ENCODE measurements at places on chromosomes 3 and 15.
A peak's percentile ranks its signal among the peaks of the same experiment; 100 is the strongest.

DNA sequence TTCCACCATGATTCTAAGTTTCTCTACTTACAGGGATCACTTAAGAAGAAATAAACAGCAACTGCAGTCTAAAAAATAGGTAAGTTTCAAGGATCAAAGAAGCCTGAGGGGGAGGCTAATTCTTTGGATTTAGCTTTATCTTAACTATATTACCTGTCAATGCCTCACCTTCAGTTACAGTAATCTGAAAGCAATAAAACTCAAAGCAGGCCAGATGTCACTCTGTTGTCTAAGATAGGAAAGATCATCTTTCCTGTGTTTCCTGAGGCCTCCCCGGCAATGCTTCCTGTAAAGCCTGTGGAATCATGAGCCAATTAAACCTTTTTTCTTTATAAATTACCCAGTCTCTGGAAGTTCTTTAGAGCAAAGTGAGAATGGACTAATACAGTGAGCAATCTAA is 60.2 kb downstream of the NPTN start:
- no peak for DNase-seq

GRCh38 chr3:52697632-52697965 is 8.0 kb downstream of the GLT8D1 start:
- no peak for DNase-seq

DNA sequence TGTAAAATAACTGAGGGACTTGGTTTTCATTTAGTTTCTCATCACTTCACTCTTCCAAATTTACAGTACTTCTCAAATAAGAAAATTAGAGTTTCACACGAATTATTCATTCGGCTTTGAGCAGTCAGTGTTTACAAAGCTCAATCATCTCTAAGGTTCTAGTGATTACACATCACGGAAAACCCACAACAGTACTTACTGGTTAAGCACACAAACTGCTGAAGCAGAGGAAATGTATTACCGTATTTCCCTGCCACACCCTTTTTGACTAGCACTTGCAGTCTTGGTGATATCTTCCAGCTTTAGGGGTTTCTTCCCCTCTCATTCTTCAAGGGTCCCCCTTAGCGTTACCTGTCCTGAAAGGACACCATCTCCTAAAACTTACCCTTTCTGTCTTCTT is 164.8 kb upstream of the CDIN1 start:
- no peak for DNase-seq

GRCh38 chr3:53938645-53939044 is 47.0 kb upstream of the SELENOK start:
- DNase-seq, result no peak

DNA sequence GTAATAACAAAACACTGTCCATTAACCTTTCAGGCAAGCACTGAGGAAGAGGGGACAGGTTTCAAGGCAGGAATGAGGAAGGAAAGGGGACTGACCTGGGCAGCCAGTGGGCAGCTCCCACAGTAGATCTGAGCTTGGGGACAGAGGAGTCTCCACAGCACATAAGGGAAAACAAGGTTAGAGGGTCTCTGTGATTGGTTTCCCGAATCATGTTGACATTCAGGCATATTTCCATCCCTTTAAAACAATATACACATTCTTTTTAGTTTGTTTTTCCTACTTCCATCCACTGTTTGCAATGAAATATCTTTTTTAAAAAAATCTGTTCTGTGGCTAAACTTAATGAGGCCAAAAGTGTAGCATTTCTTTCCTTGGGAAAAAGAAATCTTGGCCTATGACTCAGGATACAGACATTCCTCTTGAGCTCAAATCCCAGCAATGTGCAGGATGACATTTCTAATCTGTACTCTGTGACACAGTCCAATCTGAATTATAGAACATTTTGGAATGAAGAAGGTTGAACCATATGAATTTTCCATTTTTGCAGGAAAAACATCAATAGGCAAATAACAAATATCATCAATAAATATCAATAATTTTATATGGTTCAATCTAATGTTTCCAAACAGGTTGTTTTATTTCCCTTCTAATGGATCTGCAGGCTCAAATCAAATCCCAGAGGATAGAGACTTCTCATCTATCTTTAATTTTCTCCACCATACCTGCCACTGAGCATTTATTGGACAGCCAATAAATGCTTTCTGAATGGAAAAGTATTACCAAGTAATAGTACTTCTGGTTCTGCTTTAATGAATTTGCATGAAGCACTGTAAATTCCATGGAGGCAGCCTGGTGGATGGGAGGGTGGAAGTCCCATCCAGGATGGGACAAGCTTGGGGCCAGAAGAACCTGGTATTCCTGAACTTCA is 54.1 kb downstream of the ITGB5 start:
- DNase-seq, result no peak

DNA sequence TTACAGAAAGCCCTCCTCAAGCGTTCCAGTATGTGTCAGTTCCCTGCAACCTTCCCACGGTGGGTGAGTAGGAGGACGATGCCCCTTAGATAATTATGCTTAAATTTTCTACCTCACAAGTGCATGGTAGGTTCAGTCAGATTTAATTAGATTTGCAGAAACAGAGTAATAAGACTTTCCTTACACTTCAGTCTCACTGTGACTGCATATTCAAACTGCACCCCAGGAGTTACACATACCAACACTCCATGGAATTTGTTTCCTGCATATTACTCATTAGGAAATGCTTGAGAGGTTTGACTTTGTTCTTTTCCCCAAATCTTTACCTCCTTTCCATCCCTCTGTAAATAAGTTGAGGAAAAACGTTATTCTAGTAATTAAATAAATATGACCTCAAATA is 108.8 kb downstream of the ARRDC4 start:
- no peak for DNase-seq

- no peak for DNase-seq
Observed at GRCh38 chr15:63013052-63013808, 29.3 kb upstream of the TPM1 start.

DNA sequence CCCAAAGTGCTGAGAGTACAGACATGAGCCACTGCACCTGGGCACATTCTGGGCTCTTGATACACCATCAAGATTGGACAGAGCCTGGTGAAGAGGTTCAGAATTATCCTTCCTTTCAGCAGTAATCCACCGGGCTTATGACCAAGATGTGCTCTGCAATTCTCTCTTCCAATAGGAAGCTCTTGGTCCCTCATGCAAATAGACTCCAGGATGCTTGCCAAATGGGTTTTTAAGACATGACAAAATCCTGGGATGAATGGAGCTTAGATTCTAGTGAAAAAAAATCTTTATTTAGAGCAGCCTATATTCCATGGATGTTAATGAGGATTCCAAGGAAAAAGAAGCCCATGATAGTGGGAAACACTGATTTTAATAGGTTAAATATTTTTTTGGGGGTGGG is 119.1 kb downstream of the SV2B start:
- DNase-seq, result no peak

- no peak for DNase-seq
Observed at GRCh38 chr3:171895900-171896299, 52.8 kb downstream of the TMEM212 start.

DNA sequence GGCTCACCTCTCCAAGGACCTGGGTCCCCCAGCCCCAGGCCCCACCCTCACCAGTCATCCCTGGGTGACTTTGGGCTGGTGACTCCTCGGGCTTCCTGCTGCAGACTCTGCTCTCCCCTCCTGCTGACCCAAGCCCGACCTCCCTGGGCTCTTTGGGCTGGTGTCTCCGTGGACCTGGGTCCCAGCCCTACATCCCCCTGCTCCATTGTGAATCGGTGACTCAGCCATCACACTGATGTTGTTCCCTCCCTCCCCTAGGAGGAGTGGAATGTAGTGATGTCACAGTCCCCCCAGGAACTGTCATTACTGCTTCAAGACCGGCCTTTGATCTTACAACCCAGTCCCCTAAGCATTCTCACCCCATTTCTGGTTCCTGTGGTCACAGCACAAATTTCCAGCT is 83.7 kb downstream of the ADAMTS7 start:
- DNase-seq, result no peak

- DNase-seq, result no peak
Observed at GRCh38 chr3:189606774-189607173, 24.4 kb upstream of the TP63 start.

DNA sequence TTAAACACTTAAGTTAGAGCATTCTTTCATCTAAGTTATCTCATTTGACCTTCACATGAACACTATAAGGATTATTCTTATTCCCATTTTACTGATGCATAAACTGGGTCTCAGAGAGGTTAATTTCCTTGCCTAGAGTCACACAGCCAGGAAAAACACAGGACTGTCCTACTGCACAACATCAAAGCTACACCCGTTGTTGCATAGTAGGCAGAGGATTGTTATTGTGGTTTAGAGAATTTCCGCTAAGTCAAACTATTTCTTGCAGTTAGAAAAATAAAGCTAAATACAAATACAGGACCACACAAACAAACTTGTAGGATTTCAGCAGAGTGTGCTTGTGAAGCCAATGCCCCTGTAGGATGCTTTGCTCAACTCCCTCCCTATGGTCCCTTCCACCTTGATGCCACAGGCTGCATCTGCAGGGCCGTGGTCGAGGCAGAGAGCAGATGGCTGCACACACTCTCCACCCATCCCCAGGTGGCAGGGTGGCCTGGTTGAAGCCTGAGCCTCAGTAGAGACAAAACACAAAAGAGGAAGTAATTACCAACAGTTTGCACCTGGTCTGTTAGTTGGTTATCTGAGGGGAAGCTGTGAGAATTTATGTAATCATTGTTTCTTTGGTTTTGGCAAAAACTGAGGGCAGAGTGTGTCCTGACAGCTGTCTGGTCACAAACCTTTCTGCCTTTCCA is 41.1 kb upstream of the SKOR1 start:
- DNase-seq, result peak; percentile 96

DNA sequence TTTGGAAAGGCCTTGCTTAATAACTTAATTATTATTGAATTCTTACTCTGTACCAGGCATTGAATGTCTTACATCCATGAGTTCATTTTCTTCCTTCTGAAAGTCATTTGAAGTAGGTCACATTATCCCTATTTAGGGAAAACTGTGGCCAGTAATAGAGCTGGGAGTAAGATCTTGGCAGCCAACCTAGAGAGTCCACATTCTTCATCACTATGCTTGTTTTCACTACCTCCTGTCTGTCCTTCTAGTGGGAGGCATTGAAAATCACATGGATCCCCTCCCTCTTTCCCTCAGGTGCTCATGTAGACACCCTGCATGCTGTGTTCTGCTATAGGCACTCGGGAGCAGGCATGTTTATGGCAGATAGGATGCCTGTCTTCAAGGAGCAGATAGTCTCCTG is 154.9 kb downstream of the EBLN2 start:
- no peak for DNase-seq

DNA sequence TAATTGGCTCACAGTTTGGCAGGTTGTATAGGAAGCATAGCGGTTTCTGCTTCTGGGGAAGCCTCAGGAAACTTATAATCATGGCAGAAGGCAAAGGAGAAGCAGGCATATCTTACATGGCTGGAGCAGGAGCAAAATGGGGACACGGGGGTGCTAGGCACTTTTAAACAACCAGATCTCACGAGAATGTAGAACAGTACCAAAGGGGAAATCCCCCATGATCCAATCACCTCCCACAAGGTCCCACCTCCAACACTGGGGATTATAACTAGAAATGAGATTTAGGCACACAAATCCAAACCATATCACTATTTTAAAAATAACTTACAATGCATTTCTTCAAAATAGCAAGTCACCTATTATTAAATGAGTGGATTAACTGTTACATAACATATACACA is 47.1 kb upstream of the ANKRD28 start:
- DNase-seq, result no peak

- DNase-seq, result no peak
Observed at GRCh38 chr15:57797568-57798267, 91.2 kb downstream of the POLR2M start.

DNA sequence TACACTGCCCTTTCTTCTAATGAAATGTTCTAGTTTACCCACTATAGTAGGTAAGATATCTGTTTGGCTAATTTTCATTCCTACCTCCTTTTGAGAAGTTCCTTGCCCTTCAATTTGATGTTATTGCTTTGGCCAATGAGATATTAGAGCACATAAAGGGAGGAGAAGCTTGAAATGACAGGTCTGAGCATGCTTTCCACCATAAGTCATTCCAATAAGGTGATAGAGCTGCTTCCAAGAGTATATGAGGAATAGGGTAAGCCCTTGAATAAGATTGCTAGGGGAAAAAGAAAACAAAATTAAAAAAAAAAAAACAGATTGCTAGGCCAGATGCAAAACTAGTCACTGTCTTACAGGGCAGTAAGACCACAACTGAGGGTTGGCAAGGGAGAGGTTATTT is 78.9 kb upstream of the TRIM42 start:
- DNase-seq, result no peak

- no peak for DNase-seq
Observed at GRCh38 chr3:148884261-148884660, 19.2 kb downstream of the CPA3 start.

GRCh38 chr3:76310089-76310488 is 524.7 kb upstream of the ZNF717 start:
- DNase-seq, result no peak

GRCh38 chr3:22308871-22309270 is 557.9 kb upstream of the ZNF385D start:
- DNase-seq, result no peak

DNA sequence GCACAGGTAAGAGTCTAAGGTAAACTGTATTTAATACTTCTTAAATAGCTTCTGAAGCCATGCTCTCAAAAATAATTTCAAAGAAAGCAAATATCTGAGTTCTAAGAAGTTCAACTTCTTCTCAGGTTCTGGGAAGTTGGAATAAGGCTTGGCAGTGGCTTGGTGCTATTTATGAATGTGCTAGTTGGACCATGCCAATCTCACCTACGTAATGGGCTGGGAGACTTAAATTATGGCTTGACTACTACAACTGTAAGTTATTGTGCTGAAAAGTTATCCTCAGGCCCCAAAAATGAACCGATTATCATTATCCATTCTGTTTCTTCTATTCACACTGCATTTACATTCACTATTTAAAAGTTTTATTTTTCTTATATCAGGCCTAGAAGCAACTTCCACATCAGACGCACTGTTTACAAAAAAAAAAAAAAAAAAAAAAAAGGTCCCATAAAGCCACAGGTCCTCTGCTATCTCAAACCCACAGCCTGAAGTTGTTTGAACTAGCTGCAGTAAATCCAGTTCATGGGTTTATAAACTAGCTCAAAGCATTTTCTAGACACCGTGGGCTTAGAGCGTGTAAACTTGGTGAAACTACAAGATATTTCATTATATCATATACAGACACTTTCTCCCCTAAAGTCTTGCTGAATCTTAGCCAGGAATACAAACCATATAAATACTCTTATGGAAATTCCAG is 3.4 kb downstream of the LRIG1 start:
- no peak for DNase-seq
